ENCODE measurements at places on chromosomes 7 and 10.
A peak's percentile ranks its signal among the peaks of the same experiment; 100 is the strongest.

- no peak for DNase-seq
Measured at GRCh38 chr7:29170781-29171180, 23.8 kb upstream of the CHN2 start.

GRCh38 chr7:154832557-154833138 lies 170.3 kb downstream of the PAXIP1 start:
- DNase-seq = peak; percentile 47

DNA sequence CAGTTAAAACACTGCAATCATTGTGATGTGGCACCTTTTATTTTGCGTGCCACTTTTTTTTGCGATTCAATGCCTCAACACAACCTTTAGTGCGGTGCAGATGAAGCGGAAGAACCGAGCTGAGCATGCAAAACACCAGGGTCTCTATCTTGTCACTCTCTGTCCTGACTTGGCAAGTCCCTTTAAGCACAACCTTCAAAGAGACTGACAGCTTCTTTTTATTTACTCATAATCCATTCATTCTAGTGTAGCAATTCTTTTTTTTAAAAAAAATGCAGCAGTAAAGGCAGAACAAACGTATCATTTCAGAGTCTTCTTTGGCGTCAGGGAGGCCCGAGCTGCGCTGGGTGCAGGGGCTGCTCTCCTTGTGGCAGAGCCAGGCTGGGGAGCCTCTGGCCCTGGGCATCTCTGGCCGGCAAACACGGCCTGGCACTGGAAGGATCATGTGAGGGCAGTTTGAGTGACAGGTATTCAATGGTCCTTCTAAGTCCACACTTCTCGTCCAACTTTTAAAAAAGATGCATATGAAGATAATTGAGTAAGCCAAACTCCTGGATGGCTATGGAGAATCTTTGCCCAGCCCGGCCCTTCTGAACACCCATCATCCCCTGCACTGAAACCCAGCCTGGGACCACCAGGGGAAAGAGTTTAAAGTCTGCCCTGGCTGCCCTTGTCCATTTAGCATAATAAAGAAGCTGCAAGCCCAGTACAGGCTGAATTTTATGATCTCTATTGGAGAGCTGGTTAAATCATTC lies 3.9 kb downstream of the PTF1A start:
- DNase-seq = no peak

DNA sequence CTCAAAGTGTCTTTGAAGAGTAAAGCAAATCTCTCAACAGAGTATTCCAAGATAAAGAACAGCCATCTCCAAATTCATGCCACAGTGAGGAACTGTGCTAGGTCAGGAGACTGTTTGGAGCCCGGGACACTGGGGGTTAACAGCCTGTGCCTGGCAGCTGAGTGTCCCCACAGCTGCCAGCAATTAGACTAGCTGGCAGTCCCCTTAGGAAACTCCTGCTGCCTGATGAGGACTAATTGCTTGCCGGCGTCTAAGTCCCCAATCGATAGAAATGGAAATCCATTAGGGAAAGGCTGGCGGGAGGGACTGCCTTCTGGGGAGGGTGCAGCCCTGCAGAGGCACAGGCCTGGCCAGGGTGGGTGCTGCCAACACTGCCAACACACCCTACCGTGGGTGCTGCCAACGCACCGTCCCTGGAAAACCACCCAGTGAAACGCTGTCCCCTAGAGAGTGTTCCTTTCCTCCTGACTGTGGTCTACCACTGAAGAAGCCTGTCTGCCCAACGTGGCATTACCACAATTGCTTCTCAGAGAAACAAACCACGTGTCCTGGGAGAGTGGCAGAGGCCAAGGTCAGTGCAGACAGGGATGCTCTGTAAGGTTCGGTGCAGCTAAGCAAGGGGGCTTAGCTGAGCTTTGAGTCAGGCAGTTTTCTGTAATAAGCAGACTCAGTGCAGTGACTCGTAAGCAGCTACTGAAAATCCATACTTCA lies 60.8 kb downstream of the XRCC2 start:
- DNase-seq = peak; percentile 12

GRCh38 chr7:95264363-95264891 lies 59.9 kb downstream of the PON1 start:
- DNase-seq = no peak

DNA sequence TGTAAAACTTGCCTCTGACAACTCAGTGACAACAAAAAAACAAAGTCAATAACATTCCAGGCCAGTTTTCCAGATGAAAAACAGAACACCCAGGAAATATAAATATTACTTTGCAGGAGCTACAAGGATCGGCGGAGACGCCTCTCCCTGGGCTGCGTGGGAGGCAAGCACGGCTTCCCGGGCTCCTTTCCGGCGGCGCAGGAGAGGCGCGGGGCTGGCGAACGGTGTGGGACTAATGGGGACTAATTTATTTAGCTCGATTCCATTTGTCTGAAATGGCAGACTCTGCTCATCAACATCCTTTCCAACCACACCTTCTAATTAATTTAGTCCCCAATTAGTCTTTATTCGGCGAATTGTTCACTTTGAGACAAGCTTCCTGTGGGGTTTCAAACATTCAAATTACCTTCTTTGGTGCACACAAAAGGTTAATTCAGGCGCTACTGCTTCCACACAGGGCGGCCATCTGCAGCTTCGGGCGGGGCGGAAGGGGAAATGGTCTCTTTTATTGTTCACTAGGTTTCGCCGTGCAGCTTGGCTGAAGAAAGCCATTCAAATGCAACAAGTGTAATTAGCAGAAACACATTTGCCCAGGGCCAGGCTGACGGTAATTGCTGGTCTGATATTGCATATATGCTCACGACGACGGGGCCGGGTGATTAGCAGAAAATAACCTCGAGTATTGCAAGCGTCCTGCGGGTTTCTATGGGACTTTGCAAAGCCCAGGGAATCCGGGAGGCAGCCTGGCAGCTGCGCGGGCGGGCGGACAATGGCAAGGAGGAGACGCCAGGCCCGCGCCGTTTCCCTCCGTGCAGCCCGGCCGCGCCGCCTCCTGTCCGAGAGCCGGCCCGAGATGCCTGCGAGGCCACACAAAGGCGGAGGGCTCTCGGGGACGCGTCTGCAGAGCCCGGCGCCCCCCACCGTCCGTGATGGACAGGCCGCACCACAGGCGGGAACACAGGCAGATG lies 270.1 kb downstream of the PTPRN2 start:
- no peak for DNase-seq

DNA sequence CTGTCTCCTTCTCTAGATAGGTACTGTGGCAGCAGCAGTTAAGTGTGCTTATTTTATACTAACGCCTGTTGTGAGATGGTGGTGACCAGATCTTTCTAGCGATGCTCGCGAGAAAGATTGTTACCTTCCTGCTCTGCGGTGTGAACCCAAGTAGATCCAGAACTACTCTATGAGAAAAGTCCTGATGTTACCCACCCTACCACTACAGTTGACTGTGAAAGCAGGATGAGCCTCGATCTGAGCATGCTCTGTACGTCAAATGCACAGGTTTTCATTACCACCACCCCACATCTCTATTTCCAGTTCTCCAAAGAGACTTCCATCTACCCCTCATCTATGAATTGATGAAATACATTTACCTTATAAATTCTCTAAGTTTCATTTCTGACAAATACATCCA lies 64.6 kb upstream of the KCTD7 start:
- no peak for DNase-seq

DNA sequence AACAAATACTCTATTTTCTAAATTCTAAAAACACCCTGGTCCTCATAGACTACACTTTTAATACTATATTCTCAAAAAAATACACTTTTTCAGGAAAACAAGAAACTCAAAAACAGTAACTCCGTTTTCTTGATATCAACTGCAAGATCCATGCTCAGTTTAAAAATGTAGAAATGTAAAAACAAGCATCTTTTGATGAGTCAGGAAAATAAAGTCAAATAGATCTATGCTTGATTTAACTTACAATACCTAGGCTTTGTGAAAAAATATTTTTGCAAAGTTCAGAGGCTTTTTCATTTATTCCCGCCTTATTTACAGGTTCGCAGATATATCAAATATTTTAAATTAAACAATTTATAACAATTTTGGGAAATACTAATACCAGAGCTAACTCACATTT lies 33.6 kb downstream of the POT1 start:
- no peak for DNase-seq

DNA sequence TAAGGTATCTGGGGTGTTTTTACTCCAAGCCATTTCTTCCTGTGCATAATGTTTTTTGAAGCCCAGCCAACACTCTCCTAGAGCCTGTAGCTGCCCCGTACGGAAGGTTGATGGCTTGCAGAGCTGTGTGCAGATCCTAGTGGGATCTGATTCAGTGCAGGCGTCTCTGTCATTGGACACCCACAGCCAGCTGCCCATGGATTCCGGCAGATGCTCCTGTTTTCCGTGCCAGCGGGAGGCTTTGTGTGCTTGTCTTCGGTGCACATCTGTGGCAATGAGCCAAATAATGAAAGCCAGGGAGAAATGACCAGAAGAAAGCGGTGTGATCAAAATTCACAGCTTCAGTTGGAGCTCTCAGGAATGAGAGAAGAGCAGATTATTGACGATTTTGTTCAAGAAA lies 426.4 kb downstream of the TYW1 start:
- peak; percentile 54 for DNase-seq

GRCh38 chr10:100653238-100653956 lies 92.0 kb upstream of the PAX2 start:
- no peak for DNase-seq

GRCh38 chr7:38481401-38481800 lies 149.8 kb downstream of the AMPH start:
- DNase-seq = no peak

GRCh38 chr7:44384586-44385433 lies 59.4 kb upstream of the CAMK2B start:
- no peak for DNase-seq

- DNase-seq = no peak
Measured at GRCh38 chr7:98807068-98808048, 62.5 kb downstream of the TMEM130 start.

DNA sequence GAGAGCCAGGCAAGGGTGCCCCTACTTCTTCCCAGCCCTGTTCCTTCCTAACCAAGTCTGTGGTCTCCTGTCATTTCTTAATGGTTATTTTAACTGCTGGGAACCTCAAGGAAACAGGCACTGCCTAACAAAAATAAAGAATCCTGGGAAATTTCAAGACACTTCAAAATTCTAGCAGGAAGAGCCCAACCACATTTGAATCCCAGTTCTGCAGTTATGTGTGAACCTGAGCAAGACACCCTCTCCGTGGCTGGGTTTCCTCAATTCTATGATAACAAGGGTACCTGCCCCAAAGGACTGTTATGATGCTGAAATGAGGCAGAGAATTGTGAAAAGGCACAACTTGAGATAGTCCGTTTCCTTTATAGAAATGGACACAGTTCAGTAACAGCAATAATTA lies 36.2 kb upstream of the DUSP5 start:
- DNase-seq = no peak

DNA sequence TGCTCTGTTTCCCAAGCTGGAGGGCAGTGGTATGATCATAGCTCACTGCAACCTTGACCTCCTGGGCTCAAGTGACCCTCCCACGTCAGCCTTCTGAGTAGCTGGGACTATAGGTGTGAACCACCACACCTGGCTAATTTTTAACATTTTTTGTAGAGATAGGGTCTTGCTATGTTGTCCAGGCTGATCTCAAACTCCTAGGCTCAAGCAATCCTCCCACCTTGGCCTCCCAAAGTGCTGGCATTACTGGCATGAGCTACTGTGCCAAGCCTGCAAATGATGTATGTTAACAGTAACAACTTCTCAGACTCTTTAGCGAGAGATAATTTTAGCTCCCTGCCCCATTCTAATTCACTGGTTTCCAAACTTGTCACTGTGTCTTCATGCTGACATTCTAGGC lies 27.7 kb upstream of the SEPHS1 start:
- DNase-seq = no peak

- DNase-seq = no peak
Measured at GRCh38 chr10:122204691-122205489, 66.2 kb upstream of the BTBD16 start.

DNA sequence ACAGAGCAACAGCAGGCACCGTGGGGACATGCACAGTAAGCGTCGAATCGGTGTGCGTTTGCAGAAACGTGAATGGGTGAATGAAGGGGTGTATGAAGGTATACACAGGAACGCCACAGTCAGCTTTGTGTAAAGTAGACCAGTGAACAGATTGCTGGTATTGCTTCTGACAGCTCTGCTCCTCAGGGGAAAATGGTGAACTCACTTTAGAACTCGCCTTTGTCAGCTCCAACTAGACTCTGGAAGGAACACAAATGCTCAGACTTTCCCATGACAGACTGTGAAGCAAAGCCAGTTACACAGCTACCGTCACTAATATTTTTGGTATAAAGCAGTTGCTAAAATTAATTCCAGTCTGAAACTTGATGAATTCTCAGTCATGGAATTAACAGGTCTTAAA lies 78.9 kb downstream of the CUX1 start:
- DNase-seq = no peak

- no peak for DNase-seq
Measured at GRCh38 chr7:100034871-100035510, 14.6 kb upstream of the ZSCAN21 start.

- no peak for DNase-seq
Measured at GRCh38 chr10:13396369-13396768, 48.3 kb upstream of the SEPHS1 start.

GRCh38 chr10:50545846-50546245 lies 77.9 kb downstream of the SGMS1 start:
- DNase-seq = no peak

GRCh38 chr10:73522263-73522662 lies 26.4 kb upstream of the PPP3CB start:
- DNase-seq = no peak

DNA sequence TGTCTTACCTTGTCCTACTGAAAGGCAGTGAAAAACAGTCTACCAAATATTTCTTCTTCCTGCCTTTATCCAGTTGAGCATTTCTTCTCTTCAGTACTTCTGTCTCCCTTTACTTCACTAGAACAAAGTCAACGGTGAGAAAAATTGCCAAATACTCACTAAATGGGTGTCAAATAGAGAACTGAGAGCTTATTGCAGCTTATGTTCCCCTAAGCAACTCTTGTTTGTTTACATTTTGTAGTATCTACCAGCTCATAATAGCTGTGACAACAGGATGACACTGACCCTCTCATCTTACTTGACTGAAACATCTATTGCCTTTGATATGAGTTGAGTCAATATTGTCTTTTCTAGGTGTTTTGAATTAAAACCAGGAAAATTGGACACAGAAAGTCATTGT lies 327.9 kb upstream of the SORCS1 start:
- DNase-seq = no peak

DNA sequence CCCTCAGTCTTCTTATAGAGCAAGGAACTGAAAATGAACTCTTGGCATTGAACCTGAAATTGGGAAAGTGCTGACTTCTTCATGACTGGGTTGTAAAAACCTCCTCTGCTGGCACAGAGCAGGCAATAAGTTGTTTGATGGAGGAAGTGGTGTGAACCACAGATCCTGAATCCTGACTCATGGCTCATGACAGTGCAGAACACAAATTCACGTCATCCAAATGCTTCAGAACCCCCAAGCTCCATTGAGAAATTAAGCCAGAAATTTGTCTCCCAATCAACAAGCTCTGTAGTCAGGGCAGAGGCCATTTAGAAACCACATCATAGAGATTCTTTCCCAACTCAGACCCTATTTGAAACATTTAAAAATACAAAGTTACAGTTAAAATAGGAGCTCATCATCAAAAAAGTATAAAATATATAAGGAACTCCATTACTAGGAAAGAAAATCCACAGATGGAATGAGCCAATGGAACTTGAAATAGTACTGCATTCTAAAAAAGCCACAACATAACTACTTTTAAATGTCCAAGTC lies 10.3 kb upstream of the STK17A start:
- DNase-seq = no peak

- DNase-seq = no peak
Measured at GRCh38 chr7:327233-327931, 37.4 kb downstream of the FOXL3 start.
